Activated CD4-positive, alpha-beta T cell treated with anti-CD3 and anti-CD28 coated beads, Interleukin-2, amount 50 U/mL, for 16 hours (primary cell): ENCODE measurements at places on chromosomes 5 and 9.
A peak's percentile ranks its signal among the peaks of the same experiment; 100 is the strongest.

DNA sequence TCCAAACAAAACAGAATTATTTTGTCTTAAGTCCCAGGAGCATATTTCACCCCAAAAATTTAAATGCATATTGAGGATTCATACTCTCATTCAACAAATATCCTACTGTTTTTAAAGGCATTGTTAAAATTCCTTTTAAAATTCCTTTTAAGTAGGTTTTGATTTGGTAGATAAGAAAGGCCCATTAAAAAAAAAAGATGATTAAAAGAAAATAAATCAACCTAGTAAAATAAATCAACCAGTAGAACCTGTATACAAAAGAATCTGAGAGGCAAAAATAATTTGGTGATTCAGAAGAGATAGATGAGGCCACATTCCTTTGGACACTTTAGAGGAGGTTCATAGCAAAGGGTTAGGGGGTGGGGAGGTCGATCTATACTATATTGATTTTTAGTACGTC is 585.3 kb upstream of the TLE4 start:
- no peak for DNase-seq

GRCh38 chr5:159337016-159337955 is 7.0 kb upstream of the IL12B start:
- peak; percentile 79 for DNase-seq

DNA sequence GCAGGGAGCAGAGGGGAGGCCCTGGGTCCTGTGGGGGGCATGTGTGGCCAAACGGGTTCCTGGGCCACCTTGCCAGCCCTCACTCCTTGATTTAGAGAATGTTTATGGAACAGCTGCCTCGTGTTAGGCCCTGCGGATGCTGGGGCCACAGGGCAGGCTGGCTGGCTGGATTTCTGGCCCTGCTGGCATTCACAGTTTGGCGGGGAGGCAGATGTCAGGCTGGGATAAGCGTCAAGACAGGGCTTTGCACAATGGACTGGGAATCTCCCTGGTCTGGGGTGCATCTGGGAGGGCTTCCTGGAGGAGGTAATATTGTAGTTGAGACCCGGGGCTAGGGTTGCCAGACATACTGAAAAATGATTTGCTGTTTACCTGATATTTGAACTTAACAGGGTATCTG is 13.8 kb downstream of the NCS1 start:
- no peak for DNase-seq

DNA sequence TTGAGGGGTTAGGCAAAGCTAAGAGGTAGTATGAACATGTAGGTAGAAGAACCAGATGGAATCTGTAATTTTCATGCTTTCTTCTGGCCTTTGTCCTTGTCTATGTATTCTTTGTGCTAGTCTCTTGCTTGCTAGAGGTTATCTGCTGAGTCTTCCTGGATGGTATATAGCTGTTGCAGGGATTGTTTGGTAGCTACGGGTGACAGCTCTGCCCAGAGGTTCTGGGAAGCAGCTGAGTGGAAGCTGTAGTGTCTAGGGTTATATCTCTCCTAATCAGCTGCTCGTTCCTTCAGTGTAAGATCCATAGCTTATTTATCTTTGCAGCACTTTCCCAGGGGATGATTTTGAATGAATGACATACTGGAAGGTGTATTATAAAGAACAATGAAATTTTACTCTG is 100.3 kb downstream of the ATG10 start:
- DNase-seq: no peak

DNA sequence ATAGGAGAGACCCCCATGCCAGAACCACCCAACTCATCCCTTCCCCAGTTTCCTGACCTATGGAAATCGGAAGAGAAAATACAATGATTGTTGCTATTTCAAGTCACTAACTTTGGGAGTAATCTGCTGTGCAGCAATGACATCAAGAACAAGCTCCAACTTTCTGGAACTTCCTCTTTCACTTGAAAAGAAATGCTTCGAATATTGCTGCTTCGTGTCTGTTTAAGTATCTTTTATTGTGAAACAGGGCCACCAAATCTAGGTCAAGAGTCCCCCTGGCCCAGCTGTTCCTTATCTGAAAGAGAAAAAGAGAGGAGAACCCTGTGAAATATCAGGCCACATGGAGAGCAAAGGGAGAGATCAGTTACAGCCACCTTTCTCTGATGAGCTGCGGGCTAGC is 59.4 kb upstream of the DNAH5 start:
- no peak for DNase-seq

- DNase-seq: no peak
Measured at GRCh38 chr9:105432247-105432842, 15.5 kb upstream of the FSD1L start.

- no peak for DNase-seq
Measured at GRCh38 chr5:35849860-35850259, 6.8 kb upstream of the IL7R start.

- no peak for DNase-seq
Measured at GRCh38 chr9:107710546-107710945, 221.0 kb upstream of the KLF4 start.

GRCh38 chr9:89743573-89744254 is 138.9 kb downstream of the GADD45G start:
- DNase-seq: peak; percentile 80

GRCh38 chr5:65663804-65664521 is 39.1 kb downstream of the SHLD3 start:
- DNase-seq: no peak

DNA sequence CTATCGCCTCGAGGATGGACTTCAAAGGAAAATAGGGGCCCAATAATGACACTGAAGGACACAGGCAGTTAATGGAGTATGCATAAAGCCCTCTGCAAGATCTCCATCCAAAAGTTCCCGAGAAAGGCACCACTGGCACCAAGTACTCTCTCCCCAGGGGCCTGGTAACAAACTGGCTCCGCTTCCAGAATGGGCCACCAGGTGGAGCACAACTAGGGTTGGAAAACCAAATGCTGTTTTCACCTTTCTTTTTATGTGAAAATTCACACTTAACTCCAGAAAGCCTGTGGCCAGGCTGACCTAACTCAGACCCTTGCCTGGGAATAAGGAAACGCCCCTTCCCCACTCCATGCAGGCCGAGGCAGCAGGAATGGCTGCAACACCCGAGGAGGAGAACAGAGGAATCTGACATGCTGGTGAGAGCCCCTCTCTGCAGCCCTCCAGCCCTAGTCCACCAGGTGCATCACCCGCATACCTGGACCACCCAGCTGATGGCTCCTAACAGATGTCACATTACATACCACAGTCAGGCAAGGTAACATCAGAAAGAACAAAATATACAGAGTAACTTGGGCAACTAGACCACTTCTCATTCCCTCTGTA is 42.8 kb downstream of the CAMSAP1 start:
- DNase-seq: peak; percentile 66

DNA sequence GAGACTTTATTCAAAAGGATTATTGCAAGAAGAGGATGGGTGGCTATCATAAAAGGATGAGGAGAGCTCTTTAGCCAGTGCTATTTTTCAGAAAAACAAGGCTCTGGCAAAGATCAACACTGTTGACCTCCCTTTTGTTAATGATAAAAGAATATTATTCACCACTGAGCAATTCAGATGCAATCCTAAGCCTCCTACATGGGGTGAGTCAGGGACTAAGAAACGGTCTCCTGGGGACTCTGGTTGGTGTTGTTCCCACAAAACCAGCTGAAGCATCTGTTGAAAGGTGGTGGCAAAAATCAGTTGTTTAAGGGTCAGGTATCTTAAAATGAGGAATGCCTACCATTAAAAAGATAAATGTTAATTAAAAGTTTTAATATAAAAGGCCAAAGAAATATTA is 7.7 kb upstream of the GCNT1 start:
- DNase-seq: no peak

DNA sequence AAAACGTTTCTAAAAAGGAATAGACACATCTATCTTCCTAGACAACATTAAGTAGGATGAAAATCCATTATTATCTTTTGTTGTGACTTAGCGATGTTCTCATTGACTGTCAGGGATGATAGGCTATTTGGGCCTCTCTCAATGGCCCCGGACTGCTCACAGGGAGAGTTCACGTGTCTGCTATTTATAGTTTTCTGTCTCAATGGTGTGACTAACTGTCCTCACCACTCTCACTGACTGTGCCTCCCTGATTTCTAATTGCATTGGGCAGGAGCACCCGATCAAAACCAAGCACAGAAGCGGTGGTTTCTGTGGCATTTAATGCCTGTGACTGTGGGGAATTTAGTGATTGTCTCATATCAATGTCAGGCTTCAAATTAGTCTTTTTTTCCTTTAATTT is 286.7 kb upstream of the KLF9 start:
- DNase-seq: no peak

GRCh38 chr9:88388886-88389605 is 802 bp downstream of the SPIN1 start:
- peak; percentile 53 for DNase-seq

GRCh38 chr9:128770286-128771030 is 1.3 kb downstream of the ZER1 start:
- no peak for DNase-seq

DNA sequence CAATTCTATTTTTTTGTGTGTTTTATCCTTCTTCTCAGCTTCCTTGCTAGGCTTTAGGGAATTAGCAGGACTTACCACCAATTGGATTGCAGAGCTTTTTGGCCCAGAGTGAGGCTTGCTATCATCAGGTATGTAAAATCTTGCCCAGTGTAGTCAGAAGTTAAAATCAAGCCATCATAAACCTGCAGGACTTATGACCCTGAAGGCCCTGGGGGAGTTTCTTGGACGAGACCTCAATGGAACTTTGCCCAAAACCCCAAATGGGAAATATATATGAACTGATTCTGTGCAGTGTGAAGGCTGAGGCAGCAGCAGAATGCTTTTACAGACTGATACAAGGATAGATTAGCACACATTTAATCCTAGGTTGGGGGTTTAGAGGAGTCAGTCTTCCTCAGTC is 287.0 kb downstream of the SH3GL2 start:
- no peak for DNase-seq

- DNase-seq: peak; percentile 96
Measured at GRCh38 chr9:124202447-124202971, 55.2 kb upstream of the NEK6 start.

- no peak for DNase-seq
Measured at GRCh38 chr5:41869151-41869723, 988 bp downstream of the OXCT1 start.
